GM18507 (cell line): ENCODE measurements at places on chromosomes 3 and 15.

GRCh38 chr15:48360841-48361240 is 29.6 kb downstream of the DUT start:
- DNase-seq = no peak

DNA sequence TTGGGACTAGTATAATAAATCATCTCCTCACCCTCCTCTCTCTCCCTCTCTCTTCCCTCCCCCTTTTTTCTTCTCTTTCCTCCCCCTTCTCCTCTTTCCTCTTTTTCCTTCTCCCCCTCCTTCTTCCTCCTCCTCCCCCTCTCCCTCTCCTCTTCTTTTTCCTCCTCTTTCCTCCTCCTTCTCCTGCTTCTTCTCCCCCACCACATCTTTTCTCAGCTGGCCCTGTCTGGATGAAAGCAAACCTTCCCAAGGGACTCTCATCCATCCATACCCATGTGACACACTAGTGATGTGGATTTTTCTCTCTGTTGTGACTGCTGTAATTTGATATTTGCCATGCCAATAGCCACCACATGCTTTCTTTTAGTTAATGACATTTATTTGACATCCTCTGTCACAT is 127.2 kb downstream of the EBLN2 start:
- no peak for DNase-seq

DNA sequence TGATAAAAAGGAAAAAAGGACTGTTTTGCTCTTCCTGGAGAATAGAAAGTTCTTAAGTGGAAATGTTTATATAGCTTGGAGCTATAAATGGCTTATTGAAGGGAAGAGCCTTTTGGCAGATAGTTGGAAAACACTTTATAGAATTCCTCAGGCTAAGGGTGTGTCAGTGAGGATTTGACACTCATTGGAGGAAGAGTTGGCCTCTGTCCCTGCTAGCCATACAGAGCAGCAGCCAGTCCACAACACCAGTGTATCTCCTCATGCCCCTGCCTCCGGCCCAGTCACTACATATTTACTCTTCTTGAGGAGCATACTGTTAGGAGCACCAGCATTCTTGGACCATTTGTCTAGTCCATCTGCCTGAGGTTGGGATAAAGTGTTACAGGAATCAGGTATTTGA is 36.2 kb downstream of the KLHL18 start:
- no peak for DNase-seq

DNA sequence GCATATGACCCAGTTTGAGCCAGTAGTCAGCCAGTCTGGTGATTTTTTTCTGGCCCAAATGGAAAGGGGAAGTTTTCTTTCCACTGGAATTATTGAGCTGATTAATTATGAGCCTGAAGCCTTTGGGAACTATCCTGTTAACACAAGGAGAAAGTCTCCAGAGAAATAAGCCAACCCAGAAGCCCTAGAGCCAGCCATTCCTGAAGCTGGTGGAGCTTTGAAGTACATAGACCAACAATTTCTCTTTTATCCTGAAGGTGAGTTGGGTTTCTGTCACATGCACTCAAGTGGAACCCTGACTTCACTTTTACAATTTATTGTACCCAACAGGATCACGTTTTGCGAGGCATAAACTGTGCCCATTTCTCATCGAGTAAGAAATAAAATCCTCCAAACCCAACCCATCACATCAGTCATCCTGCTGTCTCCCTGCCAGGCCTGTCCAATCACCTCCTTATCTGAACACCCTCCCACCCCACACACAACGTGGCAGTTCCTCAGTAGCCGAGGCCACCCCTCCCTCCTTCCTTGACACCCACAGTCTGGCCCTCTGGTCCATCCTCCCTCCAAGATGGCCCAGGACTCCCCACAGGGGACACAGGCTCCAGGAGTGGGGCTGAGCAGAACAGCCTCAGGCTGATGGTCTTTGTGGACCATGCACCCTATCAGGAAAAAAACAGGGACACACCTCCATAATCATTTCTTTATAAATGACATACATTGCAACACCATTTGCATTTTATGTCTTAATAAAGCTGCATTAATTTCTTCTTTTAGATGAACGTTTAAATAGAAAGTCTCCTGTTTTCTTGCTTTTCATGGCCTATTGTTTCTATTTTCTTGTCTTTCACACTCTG is 55.7 kb upstream of the GATA2 start:
- no peak for DNase-seq

DNA sequence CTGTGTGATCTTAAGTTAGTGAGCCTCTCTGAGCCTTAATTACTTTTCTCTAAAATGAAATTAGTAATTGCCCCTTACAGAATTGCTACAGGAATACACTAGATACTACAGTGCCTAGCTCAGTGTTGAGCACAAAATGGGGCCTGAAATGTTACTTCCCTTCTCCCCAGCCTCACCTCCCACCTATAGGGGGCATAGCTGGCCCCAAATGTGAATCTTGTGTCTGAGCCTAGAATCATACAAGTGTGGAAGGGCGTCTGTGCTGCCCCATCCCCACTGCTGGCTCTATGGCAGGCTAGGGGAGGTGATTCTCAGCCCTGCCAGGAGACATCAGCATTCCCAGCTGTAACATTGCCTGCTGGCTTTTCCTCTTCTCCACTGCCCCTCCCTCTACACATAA is 42.7 kb downstream of the IFT122 start:
- no peak for DNase-seq

DNA sequence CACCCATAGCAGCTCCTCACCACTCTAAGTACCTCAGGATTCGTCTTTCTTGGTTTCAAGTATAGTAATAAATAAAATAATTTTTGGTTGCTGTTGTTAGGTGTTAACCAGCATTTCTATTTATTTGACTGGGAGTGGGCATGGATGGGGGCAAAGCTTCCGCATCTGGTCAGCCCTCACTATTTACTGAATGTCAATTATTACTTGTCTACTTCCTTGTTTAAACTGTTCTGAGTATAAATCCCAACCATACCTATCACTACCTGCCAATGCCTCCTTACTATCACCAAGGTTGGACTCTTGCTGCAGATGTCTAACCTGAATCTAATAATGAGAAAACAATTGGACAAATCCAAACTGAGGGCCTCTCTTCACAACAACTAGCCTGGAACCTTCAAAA is 41.9 kb upstream of the GK5 start:
- no peak for DNase-seq

DNA sequence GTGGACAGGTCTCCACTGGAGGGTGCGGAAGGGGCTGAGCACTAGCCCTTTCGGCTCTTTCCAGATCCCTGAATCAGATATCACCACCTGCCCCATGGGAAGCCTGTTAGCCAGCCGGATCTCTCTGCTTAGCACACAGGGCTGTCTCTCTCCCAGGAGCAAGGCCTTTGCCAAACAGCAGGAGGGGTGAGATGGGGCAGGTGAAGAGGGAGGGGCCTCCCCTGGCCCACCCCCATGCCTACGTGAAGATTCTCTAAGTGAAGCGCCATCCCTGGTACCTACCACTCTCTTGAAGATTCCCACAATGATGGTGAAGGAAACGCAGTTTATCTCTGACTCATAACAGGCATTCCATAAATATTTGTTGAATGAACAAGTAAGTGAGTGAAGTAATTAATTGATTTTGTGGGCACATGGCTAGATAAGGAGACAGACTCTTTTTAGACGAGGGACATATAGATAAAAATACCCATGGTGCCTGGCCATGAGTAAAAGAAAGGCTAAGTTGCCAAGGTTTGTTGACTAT is 19.6 kb upstream of the HCN4 start:
- no peak for DNase-seq

- no peak for DNase-seq
Measured at GRCh38 chr15:91938136-91938535, 84.6 kb downstream of the SLCO3A1 start.

DNA sequence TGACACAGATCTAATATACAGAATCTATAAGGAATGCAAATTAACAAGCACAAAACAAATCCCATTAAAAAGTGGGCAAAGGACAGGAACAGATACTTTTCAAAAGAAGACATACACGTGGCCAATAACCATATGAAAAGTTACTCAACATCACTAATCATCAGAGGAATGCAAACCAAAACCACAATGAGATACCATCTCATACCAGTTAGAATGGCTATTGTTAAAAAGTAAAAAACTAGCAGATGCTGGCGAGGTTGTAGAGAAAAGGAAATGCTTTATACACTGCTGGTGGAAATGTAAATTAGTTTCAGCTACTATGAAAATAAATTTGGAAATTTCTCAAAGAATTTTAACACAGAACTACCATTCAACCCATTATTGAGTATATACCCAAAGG is 50.7 kb downstream of the ADAMTS17 start:
- no peak for DNase-seq

DNA sequence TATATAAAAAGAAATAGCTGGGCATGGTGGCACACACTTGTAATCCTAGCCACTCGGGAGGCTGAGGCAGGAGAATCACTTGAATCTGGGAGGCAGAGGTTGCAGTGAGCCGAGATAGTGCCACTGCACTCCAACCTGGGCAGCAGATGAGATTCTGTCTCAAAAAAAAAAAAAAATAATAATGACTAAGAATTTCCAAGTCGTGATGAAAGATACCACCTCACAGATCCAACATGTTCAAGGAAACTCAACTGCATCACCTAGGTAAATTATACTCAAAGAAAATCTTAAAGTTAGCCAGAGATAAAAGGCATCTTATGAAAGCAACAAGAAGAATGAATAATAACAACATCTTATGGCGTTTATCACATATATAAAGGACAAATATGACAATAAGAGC is 50.1 kb downstream of the DOCK3 start:
- no peak for DNase-seq

GRCh38 chr3:14113965-14114635 is 10.6 kb downstream of the CHCHD4 start:
- no peak for DNase-seq

- no peak for DNase-seq
Measured at GRCh38 chr3:85303156-85303555, 344.4 kb downstream of the CADM2 start.

DNA sequence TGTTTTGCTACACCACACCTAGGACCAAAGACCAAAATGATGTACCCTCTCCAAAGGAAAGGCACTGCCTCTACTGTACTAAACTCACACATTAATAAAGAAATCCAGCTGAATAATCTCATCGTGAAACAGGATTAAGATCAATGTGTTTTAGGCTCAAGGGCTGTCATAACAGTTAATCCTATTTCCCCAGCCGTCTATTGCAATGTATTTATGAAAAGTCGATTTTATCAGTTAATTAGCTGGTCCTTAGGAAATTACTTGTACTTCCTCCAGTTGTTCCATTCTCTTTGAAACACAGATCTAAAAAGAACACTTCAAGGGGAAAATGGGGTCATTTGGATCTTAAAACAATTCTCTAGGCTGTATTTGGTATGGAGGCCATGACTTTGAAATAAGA is 8.5 kb downstream of the ETV5 start:
- no peak for DNase-seq

- DNase-seq = no peak
Measured at GRCh38 chr15:57472861-57473260, 96.6 kb downstream of the CGNL1 start.

GRCh38 chr15:52318729-52319500 is 23.3 kb upstream of the MYO5C start:
- DNase-seq = no peak

DNA sequence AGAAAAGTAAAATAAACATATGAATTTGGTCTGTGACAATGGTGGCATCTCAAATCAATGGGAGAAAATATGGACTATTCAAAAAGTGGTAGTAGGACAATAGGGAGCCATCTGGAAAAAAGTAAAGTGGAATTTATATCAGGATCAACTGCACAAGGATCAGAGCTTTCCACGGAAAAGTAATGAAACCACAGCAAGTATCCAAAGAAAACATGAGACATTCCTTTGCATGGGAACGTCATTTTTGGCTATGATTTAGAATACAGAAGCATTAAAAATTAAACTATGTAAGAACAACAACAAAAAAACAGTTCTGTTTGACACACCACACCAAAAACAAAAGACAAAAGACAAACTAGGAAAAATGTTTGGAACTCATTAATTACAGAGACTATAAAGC is 18.7 kb downstream of the CRBN start:
- no peak for DNase-seq

DNA sequence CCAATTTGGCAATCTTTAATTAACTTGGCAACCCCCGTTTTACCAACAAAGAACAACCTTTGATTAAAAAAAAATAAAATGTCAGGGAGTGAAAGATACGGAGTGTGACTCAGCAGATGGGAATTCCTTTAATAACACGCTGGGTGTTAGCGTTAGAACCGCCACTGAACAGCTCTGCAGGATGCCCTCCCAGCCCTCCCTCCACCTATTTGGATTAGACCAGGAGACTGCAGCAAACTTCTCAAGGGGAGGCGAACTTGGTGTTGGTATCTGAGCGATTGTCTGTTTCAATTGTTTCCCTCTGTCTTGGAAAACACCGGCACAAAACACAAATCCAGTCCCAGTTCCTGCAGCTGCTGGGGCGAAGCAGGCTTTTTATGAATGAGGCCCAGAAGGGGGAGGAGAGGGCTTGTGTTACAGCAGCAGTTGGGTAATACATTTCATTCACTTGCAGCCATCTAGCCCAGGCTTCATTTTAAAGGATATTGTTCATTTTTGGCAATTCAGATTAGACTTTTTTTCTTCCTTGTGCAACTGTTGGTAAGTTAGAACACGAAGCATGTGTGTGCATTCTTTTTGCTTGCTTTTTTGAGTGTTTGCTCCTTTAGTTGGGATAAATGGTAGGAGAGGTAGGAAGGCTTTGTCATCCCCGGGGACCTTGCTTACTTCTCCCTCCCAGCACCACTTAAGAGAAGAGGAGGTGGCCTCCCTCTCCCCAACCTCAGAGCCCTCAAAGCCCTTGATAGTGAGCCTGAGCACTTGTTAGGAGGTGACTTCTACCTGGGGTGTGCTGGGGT is 152.3 kb downstream of the IGF1R start:
- DNase-seq = no peak

GRCh38 chr3:57855943-57856342 is 99.8 kb downstream of the SLMAP start:
- DNase-seq = no peak

GRCh38 chr3:120402257-120402656 is 48.5 kb downstream of the FSTL1 start:
- DNase-seq = no peak

DNA sequence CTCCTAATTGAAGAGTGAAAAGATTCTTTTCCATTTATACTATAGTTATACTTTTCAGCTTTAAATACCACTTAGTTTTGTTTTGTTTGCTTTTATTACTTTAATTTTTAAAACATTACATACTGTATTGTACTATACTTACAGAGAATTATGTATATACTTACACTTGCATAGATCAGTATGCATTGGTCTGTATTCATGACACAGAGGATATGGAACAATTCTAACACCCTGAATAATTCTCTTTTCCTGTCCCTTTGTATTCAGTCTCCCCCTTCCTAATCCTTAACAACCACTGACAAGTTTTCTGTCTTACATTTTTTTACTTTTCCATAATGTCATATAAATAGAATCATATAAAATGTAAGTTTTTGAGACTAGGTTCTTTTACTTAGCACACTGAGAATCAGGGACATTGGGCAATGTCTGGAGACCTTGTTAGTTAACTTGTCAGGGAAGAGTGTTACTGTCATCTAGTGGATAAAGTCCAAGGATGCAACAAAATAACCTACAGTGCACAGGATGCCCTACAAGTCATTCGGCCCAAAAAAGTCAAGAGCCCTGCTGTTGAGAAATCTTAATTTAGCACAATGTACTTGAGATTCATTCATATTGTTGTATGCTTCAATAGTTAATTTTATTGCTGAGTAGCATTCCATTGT is 95.7 kb upstream of the MCTP2 start:
- no peak for DNase-seq

- DNase-seq = no peak
Measured at GRCh38 chr3:168467115-168467714, 371.5 kb upstream of the GOLIM4 start.
